Posterior vena cava (tissue), 2 donors: ENCODE measurements at places on chromosomes 13 and 19.
A peak's percentile ranks its signal among the peaks of the same experiment; 100 is the strongest.

- DNase-seq, result no peak
These were observed 426.7 kb downstream of the LIG4 start for GRCh38 chr13:107788464-107789165.

- DNase-seq, result no peak
These were observed 18.9 kb downstream of the ARID3A start for GRCh38 chr19:944663-945241.

DNA sequence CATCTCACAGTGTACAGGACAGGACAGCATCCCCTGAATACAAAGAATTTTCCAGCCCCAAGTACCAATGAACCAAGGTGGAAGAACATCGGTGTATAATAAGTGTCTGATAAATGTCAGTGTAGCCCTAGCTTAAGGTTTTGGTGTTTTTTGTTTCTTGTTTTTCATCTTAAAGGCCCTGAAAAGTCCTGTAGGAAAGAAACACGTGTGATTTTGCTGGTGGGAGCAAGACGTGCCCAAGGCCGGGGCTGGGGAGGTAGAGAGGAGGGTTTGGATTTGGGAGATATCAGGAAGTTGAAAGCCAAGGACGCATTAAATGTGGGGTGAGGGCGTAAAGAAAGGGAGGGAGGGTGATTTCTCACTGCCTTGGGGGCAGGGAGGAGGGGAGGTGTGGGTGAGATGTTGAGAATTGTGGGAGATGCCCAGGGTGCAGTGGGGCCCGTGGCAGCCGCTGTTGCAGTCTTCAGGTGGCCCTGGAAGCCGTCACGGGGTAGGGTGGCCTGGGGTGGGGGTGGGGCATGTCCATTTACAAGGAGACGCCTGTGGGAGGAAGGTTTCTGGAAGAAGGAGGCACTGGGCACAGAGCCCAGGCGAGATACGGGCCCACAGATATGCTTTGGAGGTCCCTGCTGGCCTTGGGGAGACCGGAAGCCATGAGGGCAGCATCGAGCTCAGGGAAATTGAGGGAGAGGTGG lies 6.7 kb downstream of the CAMSAP3 start:
- no peak for DNase-seq

DNA sequence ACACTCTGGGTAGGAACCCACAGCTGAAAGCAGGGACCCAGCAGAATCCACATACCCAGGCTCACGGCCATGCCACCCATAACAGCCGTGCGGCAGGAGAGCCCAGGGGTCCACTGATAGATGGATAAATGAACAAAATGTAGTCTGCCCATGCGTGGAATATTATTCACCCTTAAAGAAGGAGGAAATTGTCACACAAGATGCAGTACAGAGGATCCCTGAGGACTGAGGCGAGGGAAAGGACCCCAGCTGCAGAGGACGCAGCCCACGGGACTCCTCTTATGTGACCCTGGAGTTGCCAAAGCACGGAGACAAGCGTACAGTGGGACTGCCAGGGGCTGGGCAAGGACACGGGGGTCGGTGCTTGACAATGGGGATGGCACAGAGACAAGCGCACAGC lies 10.7 kb downstream of the GRTP1 start:
- DNase-seq, result peak; percentile 52

DNA sequence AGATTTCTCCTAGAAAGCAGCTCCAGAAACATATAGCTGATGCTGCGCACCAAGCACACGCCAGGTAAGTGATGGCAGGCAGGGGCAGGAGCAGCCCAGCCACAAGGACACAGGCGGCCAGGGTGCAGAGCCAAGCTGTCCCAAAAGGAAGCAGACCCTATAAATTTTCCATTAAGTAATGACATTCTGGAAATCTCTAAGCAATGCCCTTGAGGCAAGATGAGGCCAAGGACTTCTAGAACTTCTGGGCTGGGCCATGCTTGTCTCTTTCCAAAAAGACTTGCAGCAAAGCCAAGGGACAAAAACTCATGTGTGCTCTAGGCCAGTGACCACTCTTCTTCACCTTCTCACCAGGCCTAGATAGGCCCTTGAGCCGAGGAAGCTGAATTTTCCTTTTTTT lies 42.2 kb upstream of the EPHX3 start:
- DNase-seq, result no peak

DNA sequence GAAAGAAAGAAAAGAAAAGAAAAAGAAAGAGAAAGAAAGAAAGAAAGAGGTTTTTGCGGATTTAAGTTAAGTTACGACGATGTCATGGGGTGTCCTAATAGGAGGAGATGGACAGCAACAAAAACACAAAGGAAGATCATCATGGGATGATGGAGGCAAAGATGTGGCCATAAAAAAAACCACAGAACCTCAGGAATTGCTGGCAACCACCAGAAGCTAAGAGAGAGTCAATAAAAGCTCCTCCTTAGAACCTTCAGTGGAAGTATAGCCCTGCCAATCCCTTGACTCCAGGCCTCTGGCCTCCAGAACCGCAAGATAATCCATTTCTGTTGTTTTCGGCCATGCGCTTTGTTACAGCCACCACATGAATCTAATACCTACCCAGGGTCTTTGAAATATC lies 11.5 kb downstream of the PLEKHA4 start:
- no peak for DNase-seq

GRCh38 chr13:81012031-81012430 lies 671.1 kb upstream of the SPRY2 start:
- no peak for DNase-seq

DNA sequence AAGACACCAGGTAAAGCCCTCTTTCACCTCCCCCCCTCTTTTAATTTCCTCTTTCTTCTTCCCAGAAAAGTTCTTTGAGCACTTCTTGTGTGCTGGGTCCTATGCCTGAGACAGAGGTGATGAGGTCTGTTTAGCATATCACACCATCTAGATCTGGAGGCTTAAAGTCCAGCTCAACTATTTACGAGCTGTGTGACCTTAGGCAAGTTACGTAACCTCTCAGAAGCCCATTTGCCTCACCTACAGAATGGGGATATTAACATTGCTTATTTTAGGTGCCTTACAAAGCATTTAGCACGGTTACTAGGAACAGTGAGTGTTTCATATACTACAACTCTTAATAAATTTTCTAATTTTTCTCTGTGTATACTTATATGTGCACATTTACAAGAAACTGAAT lies 47.7 kb downstream of the ADGRE1 start:
- DNase-seq, result no peak

DNA sequence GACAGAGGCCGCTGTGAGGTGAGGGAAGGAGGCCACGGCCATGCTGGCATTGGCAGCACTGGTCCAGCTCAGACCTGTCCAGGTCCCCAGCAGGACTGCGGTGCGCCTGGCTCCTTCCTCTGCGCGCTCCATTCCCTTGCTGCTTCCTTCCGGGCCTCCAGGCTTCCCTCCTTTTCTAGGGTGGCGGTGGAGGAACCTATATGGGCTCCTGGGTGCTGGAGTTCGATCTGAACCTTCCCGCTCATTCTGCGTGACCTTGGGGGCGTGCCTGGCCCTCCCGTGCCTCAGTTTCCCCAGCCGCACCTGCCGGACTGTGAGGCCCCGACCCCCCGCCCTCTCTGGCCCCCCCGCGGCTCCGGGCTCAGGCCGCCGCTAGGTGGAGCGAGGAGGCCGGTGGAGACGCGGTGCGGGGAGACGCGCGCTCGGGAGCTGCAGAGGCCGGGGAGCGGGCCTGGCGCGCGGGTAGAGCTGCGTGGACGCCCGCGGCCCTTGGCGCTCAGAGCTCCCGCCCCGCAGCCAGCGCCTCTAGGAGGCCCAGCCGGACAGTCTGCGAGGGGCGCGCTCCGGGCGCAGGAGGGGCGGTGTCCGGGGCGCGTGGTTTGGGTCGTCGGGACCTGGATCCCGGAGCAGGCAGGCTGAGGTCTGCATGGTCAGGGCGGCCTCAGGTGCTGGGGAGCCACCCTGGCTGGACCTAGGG lies 29.9 kb downstream of the EFNA2 start:
- DNase-seq, result no peak

DNA sequence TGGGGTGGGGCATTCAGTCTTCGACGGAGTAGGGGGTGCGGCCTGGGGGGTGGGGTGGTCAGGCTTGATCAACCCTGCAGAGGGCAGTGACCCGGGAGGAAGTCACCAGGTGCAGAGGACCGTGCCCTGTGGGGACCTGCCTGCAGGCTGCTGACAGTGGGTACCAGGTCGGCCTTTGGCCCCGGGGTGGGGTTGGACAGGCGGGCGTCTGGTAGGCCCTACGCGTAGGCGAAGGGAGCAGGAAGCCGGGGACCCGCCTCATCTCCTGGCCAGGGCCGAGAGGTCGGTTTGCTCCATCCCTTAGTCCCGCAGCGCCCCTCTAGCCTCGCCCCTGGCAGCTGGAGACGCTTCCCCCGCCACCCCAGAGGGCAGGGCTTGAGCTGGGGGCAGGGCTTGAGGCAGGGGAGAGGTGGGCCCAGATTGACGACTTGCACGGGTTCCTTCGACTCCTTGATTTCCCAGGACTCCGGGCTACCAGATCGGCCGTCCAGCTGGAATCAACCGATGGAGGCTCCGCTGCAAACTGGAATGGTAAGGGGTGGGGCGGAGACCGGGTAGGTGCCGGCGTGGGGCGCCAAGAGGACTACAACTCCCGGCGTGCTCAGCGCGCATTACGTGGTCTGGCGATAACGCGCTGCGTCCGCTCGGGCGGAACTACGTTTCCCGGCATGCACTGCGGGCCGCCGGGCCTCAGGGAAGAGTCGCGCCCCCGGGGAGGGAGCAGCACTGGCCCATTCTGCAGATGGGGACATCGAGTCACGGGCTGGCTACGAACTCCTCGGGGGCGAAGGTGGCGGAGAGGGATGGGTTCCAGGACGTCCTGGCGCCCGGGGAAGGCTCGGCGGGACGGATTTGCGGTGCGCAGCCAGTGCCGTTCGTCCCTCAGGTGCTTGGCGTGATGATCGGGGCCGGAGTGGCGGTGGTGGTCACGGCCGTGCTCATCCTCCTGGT lies at the start of gene PNPLA6:
TSS of gene PNPLA6 (plus strand) at position 671 of the 951 bp plus-strand sequence. CDS start at position 743, 72 bp downstream.
- DNase-seq, result peak; percentile 99

GRCh38 chr19:48547722-48548121 lies 4.2 kb upstream of the SULT2B1 start:
- DNase-seq, result no peak

GRCh38 chr13:25291691-25292090 lies 4.4 kb upstream of the MTMR6 start:
- DNase-seq, result no peak
